Aorta (tissue), 5 donors: ENCODE measurements at places on chromosomes 6 and 20. TPM values are rescaled to one million over a fixed set of nuclear protein-coding genes. Genes with fewer than 3 reads are reported as not detected.

The SOBP gene
- total RNA-seq: 20.2 TPM

GRCh38 chr6:38417521-38417920 is 222.2 kb downstream of the BTBD9 start:
- no peak for DNase-seq
- H3K27me3 ChIP-seq: no peaks in the 10 kb centered on the region
- no peak overlapping the region for H3K27ac ChIP-seq
- H3K4me1 ChIP-seq: no peaks in the 10 kb centered on the region
- H3K36me3 ChIP-seq: no peaks in the 10 kb centered on the region

- no peak for DNase-seq
- no peaks in the 10 kb centered on the region for H3K36me3 ChIP-seq
- H3K4me1 ChIP-seq: no peaks in the 10 kb centered on the region
- no peak overlapping the region for H3K27ac ChIP-seq
- no peaks in the 10 kb centered on the region for H3K27me3 ChIP-seq
Observed at GRCh38 chr20:54933212-54933904, 458.0 kb downstream of the DOK5 start.

GRCh38 chr20:21315138-21315537 is 12.0 kb downstream of the XRN2 start:
- no peaks in the 10 kb centered on the region for H3K27me3 ChIP-seq
- no peak overlapping the region for H3K27ac ChIP-seq
- peaks cover 4% of the 10 kb centered on the region for H3K4me1 ChIP-seq
- no peak for DNase-seq
- no peaks in the 10 kb centered on the region for H3K36me3 ChIP-seq
- no peak overlapping the region for H3K4me3 ChIP-seq

DNA sequence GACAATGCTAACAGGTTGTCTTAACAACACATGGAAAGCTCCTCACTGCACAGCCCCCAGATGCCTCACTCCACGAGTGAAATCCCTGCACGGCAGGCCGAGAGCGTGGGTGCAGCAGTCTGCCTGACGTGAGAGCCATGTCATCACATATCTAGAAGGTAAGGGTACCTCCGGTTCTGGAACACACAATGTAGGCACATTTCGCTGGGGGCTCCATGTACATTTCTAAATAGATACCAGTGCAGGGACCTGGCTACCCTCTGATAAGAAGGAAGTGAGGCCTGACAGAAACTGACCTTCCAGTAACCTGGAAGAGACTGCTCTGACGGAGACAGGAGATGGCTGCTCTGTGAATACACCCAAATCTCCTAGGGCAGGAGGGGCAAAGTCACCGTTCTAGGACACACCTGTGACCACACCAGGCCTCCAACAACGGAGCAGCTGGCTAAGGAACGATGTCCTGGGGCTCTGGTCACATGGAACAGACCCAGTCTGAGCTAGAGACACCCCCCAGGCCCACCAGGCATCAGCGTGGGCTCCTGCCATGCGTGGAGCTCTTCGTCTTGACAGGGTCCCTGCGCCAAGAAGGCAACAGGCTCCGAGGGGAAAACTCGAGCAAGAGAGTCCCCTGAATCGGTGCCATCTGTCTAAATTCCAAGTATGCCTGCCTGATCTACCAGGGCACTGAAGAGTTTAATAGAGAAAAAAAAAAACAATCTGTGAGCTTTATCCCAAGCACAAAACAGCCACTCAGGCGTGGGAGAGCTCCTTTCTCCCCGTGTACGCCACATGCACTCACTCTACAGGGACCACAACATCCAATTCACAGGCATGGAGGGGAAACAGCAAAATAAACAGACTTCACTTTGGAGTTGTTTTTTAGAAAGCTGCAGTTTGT is 27.5 kb downstream of the RNASET2 start:
- H3K4me1 ChIP-seq: no peaks in the 10 kb centered on the region
- no peak overlapping the region for H3K27ac ChIP-seq
- no peaks in the 10 kb centered on the region for H3K36me3 ChIP-seq
- no peak for DNase-seq

GRCh38 chr20:57412347-57413029 is 21.3 kb downstream of the RBM38 start:
- H3K4me3 ChIP-seq: no peak overlapping the region
- no peak overlapping the region for H3K27ac ChIP-seq
- no peaks in the 10 kb centered on the region for H3K4me1 ChIP-seq
- H3K27me3 ChIP-seq: no peaks in the 10 kb centered on the region

- H3K36me3 ChIP-seq: peaks cover 1% of the 10 kb centered on the region
- H3K27me3 ChIP-seq: no peaks in the 10 kb centered on the region
- no peaks in the 10 kb centered on the region for H3K4me1 ChIP-seq
- peak overlapping the region; percentile 10 for H3K4me3 ChIP-seq
- DNase-seq: peak; percentile 40
- H3K27ac ChIP-seq: no peak overlapping the region
Observed at GRCh38 chr6:129370268-129370916, 339.6 kb downstream of the ARHGAP18 start.
